ENCODE measurements at places on chromosomes 5 and 9.

- DNase-seq, result no peak
Measured at GRCh38 chr9:98838155-98838867, 30.8 kb downstream of the GALNT12 start.

DNA sequence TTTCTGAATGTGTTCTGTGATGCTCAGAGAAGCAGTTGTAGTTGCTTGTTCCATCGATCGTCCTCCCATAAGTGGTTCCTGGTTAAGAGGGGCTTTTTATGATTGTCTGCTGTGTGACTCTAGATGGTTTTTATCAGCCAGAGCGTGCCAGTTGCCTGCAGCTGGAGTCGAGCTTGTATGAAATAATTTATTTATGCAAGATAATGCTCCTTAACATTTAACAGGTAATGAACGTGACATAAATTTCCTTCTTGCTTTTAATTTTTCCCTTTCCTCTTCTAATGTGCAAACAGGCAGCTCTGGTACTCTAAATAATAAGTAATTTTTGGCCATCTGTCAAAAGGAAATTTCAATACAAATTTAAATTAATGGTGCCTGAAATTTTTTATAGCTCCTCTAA is 84.4 kb downstream of the TLE4 start:
- DNase-seq, result no peak

- no peak for DNase-seq
Measured at GRCh38 chr5:137760719-137761516, 6.8 kb upstream of the HNRNPA0 start.

DNA sequence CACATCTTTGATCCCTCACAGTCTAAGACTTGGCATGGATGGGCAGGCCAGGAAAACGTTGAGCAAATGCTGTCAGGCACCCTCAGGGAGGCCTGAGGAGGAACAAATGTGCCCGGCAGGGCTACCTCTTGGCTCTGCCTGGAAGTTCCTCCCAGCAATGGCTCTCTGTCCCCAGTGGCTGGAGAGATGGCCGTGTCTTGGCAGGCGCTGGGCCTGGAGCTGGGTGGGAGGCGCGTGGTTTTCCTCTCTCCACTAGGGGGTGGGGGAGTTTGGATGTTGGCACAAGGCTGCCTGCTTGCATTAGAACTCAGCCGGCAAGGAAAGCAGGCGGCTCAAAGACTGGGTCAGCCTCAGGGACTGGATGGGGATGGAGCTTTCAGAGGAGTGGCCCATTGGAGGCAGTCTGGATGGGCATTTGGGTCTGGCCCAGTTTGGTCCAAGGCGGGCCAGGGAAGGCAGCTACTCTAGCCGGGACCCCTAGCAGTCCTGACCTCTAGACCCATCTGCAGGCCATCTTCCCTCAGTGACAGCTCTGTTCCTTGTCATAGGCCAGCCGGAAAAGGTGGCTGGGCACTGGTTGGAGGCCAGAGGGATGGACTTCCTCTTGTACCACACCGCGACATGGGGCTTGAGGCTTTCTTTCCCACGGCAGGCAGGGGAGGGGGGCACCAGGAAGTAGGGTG is 68.2 kb upstream of the STC2 start:
- DNase-seq, result no peak

DNA sequence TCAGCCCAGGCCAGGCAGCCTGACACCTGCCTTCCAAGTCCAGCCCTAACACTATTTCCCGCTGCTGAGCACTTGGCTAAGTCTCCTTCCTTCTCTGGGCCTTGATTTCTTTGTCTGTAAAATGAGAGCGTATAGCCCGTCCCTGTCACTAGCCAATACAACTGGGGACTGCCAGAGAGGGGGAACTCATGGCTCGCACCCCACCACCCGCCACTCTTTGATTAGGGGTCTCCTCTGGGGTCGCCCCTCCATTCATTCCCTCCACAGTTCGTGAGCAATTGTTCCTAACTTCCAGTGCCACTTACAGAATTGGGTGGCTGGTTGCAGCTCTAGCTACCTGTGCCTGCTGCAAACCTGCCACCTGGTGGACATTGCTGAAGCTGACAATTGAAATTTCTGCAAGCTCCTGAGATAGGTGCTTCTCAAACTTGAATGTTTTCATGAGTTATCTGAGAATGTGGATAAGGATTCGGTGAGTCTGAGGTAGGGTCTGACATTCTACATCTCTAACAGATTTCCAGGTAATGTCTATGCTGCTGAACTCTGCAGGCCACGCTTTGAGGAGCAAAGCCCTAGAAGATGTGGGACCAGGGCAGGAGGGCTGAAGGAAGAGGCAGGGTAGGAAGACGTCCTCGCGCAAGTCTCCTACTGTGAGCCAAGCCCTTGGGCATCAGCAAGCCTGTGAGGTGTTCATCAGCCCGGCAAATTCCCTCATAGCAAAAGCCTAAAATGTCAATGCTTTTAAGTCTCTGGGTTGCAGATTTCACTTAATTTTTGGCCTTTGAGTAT is 13.3 kb upstream of the RECK start:
- peak; percentile 38 for DNase-seq

GRCh38 chr9:134163371-134164196 is 780 bp downstream of the RNU6ATAC start:
- no peak for DNase-seq

DNA sequence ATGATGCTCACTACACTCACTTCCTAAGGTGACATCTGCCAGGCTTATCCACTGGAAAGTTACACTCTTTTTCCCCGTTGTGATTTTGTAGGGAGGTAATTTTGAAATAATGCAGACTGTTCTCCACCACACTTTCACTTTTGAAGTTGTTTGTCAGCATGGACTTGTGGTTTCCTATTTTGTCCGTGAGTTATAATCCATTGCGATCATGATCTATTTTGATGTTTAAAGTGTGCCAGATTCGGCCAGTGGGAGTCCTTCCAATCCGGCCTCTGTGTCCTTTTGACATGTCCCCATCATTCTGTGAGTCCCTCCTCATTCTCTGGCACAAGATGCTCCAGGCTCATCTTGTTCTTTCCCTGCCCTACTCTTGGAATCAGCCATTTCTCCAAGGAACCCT is 211.3 kb upstream of the KLF4 start:
- DNase-seq, result no peak

GRCh38 chr9:99113414-99114048 is 8.6 kb downstream of the TGFBR1 start:
- no peak for DNase-seq

DNA sequence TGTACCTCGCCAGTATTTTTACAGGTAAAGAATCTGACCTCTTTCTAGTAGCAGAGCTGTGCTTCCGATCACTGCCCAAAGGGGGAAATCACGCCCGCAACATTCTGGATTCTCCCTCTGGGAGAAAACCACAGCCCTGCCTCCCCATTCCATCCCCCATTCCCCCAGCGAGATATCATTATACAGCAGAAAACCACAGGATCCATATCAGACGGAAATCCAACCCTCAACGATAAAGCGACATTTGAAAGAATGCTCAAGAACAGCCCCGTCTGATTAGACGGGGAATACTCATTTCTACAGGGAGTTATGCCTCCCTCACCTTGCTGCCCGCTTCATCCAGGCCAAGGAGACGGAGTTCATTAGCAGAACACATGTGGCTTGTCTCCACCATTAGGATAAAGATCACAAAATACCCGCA is 172.8 kb downstream of the COL23A1 start:
- no peak for DNase-seq

DNA sequence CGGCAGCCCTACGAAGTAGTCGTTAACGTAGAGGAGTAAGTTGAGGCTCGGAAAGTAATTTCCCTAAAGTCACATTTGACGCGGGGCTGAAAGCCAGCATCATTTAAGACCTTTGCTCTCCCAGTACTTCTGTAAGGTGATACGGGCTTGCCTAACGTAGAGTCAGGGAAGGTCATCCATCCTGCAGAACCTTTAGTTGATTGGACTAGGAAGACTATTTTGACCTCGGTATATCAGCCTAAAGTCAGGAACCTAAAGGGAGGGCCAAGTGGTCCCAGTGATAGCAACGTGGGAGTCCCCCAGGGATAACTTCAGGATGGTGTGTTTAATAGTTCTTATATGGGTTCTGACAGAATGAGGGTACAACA is 657 bp downstream of the NUP214 start:
- no peak for DNase-seq

DNA sequence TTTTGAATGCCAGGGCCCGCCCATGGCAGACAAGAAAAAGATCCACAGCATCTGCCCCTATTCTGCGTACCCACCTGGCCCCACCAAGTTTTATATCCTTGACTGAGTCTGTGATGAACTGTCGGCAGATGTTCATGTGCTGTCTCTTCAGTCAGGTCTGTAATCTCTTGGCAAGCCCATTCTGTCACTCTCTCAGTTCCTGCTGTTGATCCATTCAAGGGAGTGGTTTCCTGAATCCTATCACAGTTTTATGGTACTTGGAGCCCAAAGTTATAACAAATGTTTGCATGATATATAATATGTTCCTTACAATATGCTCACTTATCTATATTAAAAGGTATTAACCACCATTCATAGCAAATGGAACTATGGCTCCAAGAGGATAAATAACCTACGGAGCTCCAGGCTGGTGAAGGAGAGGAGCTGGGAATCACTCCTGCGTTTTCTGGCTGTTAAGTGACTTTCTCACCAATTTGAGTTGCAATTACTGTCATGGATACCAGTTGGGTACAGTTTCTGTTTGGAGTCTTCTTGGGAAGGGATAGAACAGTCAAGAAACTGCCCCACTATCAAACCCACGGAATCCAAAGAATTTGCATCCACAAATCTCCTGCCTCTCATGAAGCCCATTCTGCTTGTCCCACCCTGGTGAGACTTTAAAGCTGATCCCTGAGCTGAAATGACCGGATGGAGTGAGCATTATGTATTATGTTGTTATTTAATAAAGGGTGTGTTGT is 103.4 kb upstream of the SPRY4 start:
- DNase-seq, result no peak

- no peak for DNase-seq
Measured at GRCh38 chr5:14332746-14333145, 189.6 kb downstream of the TRIO start.

- DNase-seq, result no peak
Measured at GRCh38 chr5:144945503-144945902, 774.8 kb downstream of the KCTD16 start.

- DNase-seq, result no peak
Measured at GRCh38 chr5:178104492-178104891, 8.8 kb upstream of the N4BP3 start.

DNA sequence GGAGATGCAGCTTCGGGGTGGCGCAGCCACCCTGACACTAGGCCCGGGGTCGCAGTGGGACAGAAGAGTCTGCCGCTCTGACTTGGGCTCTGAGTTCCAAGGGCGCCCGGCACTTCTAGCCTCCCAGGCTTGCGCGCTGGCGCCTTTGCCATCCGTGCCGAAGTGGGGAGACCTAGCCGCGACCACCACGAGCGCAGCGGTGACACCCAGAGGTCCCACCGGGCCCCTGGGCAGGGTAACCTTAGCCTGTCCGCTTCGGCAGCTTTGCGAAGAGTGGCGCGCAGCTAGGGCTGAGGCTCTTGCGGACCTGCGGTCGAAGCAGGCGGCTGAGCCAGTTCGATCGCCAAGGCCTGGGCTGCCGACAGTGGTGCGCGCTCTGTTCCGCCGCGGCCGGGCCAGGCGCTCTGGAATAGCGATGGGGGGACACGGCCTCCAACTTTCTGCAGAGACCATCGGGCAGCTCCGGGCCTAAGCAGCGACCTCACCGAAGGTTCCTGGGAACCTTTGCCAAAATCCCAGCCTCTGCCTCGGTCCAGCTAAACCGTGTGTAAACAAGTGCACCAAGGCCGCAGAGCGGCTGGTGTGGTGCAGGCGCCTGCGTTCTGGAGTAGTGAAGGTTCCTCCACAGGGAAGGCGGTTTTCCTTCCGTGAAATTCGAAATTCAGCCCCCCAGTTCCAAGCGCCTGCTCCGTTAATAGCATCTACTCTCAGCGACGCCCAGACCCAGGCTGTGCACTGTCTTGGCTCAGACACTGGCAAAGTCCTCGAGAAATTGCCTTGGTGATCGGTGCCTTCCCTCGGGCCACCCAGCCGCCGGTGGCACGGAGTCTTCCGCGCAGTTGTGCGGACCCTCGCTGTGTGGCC is 7.4 kb downstream of the TLX3 start:
- no peak for DNase-seq

DNA sequence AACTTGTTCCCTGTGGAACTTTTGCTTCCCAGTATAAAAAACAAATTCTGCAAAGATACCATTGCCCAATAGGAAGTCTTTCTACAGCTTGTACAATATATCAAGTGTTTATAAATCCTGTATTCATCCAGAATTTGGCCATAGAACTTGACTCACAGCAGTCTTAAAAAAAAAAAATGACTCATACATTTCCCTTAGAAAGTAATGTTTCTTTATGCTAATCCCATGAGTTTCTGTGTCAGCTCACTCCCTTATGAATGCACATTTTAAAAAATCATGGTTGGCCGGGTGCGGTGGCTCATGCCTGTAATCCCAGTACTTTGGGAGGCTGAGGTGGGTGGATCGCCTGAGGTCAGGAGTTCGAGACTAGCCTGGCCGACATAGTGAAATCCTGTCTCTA is 89.3 kb upstream of the DMRT1 start:
- DNase-seq, result no peak

GRCh38 chr5:22108545-22108944 is 744.6 kb downstream of the CDH12 start:
- DNase-seq, result no peak

GRCh38 chr5:90621848-90622247 is 63.3 kb downstream of the ADGRV1 start:
- no peak for DNase-seq

GRCh38 chr9:120609636-120610035 is 29.7 kb upstream of the CDK5RAP2 start:
- DNase-seq, result no peak

DNA sequence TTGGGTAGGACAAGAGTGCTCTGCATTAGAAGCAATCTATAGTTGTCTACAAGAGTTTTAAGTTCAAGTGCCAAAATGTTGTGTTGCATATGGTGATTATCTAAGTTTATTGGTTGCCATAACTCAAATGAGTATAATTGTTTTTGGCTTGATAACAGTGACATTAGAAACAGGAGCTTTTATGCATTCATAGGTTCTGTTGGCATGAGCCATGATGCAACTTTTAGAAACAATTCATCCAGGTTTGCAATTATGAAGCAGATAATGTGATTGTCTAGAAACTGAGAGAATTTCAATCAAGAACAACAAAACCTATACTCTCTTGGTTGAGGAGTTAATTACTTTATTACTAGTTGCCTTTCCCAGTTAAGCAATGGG is 137.0 kb downstream of the PBX3 start:
- no peak for DNase-seq

DNA sequence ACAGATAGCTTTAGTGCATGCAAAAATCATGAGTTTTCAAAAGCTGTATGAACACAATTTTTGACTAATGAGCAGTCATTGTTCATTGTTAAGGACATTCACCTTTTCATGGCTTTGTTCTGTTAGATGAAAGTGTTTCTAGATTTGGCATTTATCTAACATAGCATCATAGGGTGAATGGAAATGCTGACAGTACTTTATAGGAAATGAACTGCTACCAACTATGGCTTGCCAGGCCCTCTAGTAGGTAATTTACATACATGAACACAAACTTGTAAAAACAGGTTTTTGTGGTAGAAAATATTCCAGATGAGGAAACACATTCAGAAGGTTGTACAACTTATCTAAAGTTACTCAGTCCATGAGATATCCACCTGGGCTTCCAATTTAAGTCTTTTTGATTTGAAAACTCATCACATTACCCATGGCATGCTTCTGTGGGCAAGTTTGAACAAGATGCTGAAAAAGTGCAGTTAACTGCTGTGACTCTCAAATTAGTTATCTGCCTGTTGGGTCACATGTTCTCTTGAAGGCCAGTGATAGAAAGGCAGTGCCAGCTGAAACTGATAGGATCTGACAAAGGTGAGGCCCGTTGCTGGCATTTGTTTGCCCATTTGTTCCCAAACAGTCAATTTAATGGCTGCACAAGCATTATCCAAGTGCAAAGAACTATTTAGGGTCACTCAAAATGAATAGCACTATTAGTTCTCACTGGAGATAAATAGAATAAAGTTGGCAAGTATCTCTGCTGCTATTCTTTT is 399.1 kb downstream of the MAN2A1 start:
- no peak for DNase-seq

GRCh38 chr5:57298295-57298984 is 124.6 kb downstream of the GPBP1 start:
- DNase-seq, result peak; percentile 9
